ENCODE measurements at places on chromosomes 6 and 20.

DNA sequence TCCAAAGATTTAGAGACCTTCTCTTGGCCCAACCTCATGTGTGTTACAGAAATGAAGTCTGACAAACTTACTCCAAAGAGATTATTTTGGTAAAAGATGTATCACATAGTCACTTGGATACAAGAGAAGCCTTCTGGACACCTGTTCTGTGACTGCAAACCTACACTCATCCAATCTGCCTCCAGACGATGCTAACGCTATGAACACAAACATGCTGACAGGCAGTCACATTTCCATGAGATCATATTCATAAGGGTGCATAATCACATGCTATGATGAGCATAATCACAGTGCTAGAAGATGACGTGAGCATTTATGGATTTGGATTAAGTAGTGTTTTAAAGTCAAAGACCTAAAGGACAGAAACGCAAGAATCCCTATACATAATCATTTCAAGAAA is 340.2 kb downstream of the HACE1 start:
- DNase-seq = no peak

DNA sequence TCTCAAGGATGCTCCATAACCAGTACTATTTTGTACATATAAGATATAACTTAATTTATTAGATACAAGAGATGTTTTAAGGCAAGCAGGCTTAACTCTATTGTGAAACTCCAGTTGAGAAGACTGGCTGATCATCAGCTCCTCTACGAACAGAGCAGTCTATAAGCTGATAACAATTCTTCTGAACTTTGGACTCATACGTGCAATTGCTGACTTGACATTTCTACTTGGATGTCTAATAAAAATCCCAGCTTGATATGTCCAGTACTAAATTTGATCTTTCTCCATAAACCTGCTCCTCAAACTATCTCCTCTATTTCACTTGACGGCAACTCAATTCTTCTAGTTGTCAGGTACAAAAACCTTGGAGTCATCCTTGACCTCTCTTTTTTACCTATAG is 141.9 kb downstream of the HS3ST5 start:
- no peak for DNase-seq

DNA sequence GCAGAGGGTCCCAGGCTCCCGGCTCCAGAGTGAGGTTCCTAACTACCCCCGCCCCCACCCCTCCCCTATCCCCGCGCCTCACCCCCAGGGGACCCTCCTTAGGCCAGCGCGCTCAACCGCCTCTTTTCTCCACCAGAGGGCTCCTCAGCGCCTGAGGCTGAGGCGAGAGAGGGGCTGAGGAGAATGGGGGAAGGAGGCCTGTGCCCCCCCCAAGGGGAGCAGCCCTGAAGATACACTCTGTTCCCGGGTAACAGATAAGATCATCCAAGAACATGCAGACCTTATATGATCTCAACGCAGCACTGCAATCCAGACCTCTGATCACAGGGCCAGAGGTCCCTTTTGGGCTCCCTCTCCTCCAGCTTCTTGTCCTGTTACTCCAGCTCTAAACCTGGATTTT is 43.3 kb upstream of the MRPS10 start:
- no peak for DNase-seq

DNA sequence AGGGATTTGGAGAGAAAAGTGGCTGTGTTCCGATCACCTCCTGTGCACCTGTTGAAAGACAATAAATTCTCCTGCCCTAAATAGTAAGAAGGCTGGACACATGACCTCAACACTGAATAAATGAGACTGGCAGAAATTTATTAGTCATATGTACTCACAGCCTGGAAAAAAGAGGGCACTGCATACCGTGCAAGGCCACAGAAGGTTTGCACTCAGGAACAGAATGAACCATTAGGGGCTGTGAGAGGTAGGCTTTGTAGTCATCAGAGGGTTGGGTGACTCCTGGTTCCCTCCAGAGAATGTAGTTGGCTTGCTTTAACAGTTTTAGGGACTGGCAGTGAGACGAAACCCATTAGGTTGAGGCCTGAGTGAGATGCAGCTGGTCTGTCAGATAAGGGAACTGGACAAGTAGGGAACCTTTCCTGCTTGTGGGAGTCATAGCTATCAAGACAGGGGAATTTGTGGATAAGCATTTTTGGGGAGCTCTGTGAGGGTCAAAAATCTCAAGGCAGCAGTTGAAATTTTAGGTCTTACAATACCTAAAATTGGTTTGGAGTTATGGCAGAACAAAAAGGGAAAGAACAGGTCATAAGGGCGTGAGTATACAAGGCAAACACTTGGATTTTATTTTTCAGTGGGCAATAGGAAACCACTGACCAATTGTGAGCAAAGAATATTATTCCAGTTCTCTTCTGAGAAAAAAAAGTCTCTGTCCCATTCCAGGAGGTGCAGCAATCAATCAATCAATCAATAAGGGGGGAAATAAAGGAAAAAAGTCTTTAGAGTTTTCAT is 67.9 kb upstream of the BTN3A2 start:
- DNase-seq = no peak

GRCh38 chr20:58175836-58176235 is 52.6 kb downstream of the ANKRD60 start:
- DNase-seq = no peak

DNA sequence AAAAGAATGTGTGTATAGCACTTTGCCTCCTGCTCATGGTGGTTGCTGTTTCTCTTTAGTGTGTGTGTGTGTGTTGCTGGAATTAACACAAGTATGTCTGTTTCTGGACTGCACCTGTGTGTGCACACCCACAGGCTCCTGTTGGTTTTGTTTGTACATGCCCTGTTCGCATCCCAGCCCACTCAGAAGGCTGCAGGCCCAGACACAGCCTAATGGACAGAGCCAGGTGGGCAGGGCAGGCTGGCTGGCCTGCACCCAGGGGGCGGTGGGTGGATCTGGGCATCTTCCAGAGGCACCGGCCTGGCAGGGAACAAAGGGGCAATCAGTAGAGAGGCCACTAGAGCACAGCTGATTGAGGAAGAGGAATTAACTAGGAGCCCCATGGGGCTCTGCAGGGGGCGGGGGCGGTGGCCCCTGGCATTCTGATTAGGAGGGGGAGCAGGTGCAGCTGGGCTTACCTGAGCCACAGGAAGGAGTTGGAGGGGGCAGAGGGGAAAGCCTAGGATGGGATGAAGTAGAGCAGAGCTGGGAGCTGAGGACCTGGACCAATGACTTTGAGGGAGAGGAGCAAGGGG is 21.9 kb downstream of the CD40 start:
- DNase-seq = no peak

- DNase-seq = no peak
Measured at GRCh38 chr20:1862663-1863053, 32.5 kb upstream of the SIRPA start.

GRCh38 chr6:10555625-10556309 is 34.6 kb downstream of the GCNT2 start:
- DNase-seq = peak; percentile 54

DNA sequence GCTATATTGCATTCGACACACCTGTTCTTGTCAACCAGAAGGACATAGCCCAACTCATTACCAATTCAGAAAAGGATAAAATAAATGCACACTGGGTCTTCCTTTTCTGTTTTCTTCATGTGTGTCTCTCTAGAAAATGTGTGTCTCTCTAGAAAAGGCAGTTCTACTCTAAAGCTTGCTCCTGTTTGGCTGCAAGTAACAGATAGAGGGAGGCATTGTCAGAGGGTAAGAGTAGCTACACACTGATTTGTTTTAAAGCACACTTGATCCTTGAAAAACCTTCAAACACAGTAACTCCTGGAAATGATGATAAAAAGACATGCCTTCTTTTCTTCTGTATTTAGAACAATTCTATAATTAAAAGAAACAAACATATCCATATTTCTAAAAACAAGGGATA is 21.3 kb downstream of the GRM1 start:
- DNase-seq = no peak

- no peak for DNase-seq
Measured at GRCh38 chr6:166308033-166308768, at the start of gene PRR18. Gene PRR18 (minus strand): TSS chr6:166308392. CDS start chr6:166308142, 250 bp downstream.

DNA sequence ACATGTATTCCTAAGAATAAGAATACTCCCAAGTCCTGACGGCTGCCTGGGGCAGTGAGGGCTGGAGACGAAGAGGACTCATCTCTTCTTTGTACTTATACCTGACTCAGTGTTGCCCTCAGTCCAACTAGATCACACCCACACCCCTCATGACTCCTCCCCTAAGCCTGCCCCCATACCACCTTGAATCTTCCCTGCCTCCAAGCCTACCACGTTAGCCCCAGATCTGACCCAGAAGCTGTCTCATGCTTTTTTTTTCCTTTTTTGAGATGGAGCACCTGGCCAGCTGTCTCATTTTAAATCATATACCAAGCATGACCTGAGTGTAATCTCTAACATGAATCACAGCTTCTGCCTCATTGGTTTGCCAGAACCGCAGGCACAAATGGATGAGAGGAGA is 45.2 kb downstream of the MUC22 start:
- DNase-seq = no peak

DNA sequence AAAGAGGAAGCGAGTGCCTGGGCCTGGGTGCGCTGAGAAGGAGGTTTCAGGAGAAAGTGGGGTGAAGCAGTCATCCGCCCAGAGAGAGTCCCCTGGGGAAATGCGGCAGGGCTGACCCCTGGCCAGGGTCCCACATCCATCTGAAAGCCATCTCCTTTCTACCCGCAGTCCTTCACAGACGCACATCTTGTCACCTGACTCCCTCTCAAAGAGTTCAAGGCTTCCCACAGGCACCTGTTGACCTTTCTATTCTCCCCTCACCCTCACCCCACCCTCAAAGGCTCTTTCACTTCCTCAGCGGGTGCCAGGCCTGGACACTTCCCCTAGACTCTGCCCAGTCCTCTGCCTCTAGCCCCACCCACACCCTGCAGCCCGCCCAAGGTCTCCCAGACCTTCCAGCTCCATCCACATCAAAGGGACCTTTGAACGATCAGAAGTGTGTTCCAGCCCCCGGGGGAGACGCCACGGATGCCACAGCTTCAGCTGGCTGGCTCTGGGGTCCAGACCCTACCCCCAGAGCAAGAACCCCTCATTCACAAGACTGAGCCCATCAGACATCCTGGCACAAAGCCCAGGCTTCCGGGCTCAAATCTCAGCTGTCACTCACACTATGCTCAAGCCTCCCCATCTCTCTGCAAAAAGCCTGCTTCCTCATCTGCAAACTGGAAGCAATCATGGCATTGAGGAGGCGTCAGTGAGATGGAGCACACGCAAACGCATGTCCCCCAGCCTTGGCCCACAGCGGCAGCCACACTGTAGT is 2.1 kb downstream of the CTSZ start:
- DNase-seq = peak; percentile 62

DNA sequence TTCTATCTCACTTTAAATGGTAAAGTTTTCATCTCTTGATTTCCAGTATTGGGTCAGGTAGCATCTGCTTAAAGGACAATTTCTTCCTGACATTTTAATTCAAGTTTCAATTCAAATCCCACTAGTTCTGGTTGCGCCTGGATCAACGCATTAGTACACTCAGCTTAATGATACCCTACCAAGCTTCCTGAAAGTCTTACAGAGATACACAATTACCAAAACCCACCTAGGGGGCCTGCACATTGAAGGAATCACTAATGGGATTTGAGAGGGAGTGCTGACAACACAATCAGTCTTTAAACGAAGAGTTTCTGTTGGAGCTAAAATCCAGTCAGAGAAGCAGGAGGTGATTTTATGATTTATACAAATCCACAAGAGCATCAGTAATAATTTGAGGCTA is 293.0 kb downstream of the PHF3 start:
- DNase-seq = no peak

DNA sequence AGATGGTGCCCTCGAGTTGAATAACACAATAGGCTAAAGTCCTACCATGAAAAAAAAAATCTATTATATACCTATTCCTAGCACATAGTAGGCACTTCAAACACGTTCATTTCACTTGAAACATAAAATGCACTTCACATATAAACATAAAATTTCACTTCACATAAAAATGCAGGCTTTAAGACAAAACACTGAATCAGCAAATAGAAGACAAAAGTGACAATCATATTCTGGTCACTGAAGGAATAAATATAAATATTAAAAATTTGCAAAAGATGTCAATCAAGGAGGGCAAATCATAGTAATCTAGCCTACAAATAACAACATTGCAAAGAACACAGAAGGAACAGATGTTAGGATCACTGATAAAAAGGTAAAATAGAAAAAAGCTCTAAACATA is 153.1 kb downstream of the LMBRD1 start:
- no peak for DNase-seq

- DNase-seq = no peak
Measured at GRCh38 chr20:23666189-23666588, 22.6 kb downstream of the CST4 start.
